ENCODE measurements at places on chromosomes 6 and 20.
A peak's percentile ranks its signal among the peaks of the same experiment; 100 is the strongest.

GRCh38 chr20:6595704-6596103 lies 171.8 kb upstream of the BMP2 start:
- no peak for DNase-seq

GRCh38 chr6:7142918-7143475 lies 35.2 kb downstream of the RREB1 start:
- DNase-seq, result no peak

- no peak for DNase-seq
Observed at GRCh38 chr6:75437421-75437891, 56.1 kb downstream of the FILIP1 start.

GRCh38 chr6:108966251-108966650 lies 118.0 kb downstream of the ARMC2 start:
- DNase-seq, result no peak

DNA sequence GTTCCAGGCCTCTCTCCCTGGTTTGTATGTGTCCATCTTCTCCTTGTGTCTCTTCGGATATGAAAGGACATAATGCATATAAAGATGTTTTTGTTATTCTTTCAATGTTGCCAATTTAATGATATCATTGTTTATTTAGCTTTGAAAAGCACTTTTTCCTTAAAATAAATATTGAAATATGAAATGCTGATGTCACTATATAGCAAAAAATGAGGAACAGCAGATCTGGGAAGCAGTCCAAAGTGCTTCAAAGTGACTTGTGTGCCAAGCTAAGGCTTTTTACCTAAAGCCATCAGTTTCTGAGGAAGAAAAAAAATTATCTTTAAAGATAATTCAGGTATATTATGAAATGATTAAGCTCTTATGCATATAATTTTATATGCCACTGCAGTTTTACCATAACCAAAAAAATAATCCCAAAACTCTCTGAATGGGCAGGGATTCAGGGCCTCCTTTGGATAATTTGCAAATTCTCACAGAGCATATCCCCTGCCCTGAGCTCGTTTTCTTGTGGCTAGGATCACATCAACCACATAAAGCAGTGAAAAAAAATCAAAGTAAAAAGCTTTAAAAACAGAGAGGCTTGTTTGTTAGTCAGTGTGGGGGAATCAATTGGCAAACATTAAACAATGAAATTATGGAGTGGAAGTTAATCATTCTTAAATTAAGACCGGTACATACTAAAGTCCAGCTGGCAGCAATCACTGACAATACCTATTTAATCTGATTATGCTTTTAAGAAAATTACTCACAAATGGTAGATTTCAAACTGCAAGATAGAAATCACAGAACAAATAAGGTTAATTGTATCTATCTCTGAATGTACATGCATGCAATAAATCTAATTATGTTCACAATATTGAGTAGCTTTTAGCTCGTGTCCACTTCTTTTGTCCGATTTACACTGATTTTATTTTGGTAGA lies 1027.9 kb upstream of the ADGRB3 start:
- DNase-seq, result no peak

GRCh38 chr6:106103728-106104109 lies 17.6 kb downstream of the PRDM1 start:
- DNase-seq, result peak; percentile 68

DNA sequence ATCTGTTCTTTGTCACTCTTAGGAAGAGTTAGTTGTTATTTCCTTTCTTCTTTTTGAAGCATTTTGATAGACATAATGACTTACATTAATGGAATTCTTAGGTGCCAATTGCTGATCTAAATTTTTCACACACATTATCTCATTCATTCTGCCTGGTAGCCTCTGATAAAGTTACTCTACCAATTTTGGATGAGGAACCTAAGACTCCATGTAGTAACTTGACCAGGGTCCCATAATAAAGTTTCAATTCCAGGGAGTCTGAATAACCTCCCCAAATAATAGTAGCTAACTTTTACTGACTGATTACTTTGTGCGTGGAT lies 73.2 kb upstream of the CITED2 start:
- DNase-seq, result no peak

- no peak for DNase-seq
Observed at GRCh38 chr20:31573555-31574321, 31.4 kb upstream of the ID1 start.

Data from CD8-positive, alpha-beta memory T cell (primary cell).